ENCODE measurements at places on chromosomes 3 and 15.

- DNase-seq: no peak
These were observed 5.9 kb downstream of the SOX2 start for GRCh38 chr3:181717549-181718171.

DNA sequence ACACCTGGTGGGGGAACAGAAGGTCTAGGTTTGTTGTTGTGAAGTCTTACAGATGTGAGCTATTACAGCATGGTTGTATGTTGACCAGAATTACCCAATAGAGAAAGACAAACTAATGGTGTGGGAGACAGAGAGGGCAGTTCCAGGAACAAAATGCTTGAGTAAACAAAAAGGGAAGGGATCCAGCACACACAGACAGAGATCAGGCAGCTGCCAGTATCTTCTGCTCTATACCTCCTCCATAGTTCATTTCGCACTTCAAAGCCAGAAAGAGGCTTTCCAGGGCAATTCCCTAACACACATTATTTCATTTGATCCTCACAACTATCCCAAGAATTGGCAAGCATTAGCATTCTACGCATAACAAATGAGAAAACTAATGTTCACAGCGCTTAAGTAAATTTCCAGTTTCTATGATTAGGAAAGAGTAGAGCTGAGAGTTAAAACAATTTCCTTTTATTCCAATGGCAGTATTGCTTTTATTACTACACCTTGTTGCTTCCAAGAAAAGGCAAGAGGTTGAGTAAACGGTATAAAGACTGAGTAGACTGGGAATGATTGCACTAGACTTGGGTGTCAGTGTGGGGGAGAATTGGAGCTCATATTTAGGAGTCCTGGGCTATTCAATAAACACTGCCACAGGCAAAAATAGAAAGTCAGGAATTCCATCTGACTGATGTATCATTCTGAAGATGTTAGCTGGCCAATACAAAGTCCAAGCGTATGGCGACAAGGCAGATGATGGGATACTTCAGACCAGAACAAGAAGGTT, 39.7 kb upstream of the ZNF280D start:
- DNase-seq: no peak

DNA sequence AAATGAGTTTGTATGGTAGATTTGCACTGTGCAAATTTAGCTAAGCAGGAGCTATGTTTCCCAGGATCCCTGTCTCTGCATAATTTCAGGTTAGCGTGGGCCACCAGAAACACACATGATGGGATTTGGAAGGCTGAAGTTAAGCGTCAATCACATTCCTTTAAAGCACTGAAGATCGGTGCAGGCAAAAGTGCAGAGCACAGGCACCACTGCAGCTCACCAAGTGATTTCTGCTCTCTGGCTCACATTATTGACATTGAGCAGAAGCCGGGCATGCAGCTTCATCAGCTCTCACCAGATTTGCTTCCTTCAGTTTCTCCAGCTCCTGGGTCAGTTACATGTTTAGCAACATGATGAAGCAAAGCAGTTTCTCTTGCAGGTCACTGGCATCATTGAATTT, 256.4 kb upstream of the TGFBR2 start:
- no peak for DNase-seq

DNA sequence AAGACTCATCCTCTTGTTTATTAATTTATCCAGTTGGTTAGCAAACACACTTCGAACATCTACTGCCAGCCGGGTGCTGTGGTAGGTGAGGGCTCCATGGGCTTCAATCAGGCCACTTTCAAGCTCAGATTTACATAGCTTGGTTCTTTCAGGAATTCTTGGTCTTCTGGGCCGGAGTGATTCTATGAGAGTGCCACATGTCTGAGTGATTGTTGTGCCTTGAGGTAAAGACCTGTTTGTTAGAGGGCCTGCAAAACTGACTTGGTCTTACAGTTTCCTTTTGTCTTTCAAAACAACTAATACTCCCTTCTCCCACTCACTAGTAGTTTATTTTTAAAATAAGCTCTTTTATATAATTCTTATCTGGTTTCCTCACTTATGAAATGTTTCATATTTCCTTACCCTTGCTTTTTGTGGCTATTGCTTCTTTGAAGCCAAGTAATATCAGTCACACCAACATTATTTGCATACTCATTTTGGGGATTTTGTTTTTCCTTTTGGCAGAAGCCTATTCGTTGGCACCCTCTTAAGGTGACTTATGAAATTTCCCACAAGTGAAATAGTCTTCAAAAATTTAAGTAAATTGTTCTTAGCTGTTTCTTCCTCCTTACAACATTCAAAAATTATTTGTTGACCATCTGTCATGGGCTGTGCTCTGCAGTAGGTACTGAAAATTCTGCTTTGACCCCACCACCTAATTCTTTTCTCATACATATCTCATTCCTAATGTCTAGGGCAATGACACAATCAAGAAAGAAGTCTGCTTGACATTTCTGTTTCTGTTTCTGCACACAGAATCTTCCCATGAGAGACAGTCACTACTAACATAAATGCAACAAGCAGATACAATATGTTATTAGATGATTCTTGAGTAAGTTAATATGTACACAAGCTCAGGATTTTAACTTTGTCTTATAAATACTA, 120.2 kb downstream of the LRRC28 start:
- no peak for DNase-seq

DNA sequence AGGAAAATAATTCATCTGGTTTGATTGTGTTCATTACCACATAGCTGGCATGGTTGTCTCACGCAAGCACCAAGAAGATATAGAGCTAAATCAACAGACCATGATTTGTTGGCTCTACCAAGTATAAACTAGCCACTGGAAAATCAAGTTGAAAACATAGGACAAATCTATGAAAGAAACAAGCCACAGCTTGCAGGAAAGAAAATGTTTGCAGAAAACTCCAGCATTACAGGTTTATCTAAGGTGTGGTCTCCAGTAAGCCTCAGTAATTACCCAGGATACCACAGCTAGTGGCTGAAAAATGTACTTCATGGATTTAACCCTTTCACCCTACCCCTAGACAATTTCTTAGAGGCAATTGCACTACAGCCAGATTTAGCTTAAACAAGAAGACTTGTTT, 340.6 kb downstream of the SOX2 start:
- DNase-seq: no peak

- no peak for DNase-seq
These were observed 17.8 kb downstream of the CRTC3 start for GRCh38 chr15:90547540-90547939.

- DNase-seq: no peak
These were observed 196.3 kb downstream of the FNDC3B start for GRCh38 chr3:172235698-172236097.

DNA sequence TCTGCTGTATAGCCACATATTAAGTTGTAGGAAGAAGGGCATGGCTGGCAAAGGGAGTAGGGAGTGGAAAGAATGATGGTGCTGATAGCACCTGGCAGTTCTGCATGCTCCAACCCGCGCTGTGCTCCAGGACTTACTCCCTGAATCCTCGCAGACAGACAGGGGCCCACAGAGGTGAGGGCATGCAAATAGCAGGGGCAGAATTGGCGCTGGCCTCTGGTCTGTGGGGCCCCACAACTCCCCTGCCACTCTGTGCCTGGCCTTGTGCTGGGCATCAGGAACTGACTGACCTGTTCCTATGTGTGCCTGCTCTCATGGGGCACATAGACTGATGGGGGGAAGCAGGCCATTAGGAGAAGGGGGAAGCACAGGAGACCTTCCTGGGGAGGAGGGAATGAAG, 20.9 kb downstream of the HDAC11 start:
- DNase-seq: no peak

DNA sequence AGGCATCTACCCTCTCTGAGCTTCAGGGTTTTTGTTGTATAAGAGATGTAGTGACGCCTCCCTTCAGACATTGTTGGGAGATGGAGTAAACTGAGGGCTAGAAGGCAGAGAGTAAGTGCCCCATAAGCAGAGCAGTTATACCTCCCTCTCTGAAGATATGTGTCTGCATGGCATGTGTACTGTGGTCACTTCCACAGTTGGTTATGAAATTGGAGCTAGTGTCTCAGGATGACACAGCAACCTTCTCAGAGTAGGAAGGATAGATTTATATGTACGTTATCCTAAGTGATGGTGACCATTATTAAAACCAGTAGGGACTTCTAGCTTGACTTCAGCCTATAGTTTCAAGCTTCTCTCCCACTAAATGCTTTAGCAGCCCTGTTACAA, 17.9 kb downstream of the PXK start:
- DNase-seq: no peak

DNA sequence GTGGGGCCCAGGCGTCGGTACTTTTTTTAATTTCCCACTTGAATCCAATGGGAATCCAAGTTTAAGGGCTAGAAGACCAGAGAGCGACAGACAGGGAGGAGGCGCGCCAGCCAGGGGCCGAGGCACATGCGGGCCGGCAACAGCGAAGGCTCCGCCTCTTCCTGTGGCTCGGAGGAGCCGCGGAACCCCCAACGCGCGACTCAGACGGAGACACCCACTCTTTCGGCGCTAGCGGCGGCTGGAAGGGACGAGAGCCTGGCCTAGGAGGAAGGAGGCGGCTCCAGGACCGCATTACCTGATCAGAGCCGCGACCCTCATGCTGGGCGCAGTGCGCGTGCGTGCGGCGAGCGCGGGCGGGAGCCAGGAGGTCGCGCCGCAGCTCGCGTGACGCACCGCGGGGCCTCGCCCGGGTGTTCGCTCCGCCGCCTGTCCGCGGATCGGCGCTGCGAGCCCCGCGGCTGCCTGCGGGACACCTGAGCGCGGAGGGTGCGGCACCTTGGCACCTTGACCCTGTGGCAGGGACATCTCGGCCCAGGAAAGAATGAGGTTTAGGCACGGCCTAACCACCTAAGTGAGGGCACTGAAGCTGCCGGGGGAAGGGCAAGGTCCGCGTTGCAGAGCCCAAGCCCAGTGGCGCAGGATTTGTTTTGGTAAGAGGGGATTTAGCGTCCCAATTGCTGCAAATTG, at the start of gene DPH6:
DPH6 (minus strand) TSS at position 342 of the 687 bp plus-strand sequence; CDS start at position 318, 24 bp downstream.
- DNase-seq: peak; percentile 63

DNA sequence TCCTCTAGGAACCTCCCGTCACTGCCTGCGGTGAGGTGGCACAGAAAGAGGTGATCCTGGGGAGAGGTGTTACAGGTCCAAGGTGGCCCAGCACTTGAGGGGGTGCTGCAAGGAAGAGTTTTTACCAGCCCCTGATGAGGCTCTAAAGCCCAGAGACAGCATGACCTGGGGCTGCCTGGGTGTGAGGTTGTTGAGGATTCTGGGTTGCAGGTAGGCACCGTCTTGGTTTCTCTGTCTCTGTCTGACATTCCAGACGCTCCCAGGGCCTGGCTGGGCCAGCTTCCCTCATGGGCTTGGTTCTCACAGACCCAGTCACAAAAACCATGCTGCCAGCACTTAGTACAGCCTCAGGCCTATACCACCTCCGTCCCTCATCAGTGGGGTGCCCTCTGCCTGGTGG, 31.1 kb downstream of the DNAJB8 start:
- no peak for DNase-seq

DNA sequence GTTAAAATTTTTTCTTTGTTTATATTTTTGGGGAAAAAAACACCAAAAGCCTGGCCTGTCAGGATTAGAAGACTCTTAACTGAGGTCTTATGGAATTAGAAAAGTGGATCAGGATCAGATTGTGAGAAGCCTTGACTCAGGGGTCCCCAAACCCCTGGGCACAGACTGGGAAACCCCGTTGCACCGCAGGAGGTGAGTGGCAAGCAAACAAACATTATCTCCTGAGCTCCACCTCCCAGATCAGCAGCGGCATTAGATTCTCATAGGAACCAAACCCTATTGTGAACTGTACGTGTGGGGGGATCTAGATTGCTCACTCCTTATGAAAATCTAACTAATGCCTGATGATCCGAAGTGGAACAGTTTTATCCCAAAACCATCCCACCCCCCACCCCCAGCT, 117.2 kb downstream of the TCF12 start:
- no peak for DNase-seq

DNA sequence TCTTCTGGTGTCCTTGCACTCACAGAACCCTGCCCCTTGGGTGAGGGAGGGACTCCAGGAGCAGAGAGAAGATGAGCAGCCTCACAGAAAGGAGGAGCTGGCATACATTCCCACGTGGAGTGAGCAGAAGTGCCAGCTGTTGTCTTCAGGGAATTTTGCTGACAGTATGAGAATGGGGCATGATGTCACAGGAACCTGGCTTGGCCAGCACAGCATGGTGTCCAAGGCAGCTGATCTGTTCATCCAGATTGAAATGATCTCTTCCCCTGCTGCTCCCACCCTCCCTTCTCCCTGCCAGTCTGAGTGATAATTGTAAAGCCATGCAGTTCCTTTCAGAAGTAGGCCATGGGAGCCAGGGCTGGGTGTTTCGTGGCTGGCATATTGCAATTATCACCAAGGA, 53.3 kb downstream of the GJD2 start:
- no peak for DNase-seq

DNA sequence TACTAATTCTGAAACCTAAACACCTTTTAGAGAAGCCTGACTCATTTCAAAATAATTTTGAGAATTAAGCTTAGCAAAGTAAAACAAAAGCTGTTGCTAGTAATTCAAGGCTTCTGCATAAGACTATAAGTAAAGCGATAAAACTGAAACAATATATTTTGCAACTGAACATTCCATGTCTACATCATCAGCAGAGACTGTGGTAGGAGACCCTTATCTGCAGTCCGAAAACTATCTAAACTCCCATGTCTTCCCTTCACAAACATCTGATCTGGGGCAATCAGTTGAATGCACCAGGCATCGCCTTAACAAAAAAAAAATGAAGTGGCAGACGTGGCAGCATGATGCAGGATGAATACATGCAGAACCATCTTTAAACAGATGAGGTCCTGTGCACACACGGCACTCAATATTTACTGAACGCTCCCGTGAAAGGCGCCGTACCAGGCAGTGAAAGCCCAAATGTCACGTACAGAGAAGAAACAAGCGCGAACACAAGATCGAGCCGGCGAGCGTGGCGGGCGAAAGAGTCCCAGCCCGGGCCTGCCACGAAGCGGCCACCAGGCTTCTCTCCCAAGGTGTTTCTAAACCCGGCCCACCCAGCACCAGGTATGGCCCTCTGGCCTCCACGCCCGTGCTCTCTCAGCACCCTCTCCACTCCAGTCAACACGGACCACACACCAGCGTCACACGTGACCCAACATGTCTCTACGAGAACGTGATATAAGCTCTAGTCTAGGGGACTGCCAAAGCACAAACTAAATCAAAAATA, 63.0 kb downstream of the CHSY1 start:
- no peak for DNase-seq

- DNase-seq: peak; percentile 86
These were observed 182.6 kb upstream of the ROPN1 start for GRCh38 chr3:124174476-124174875.

- no peak for DNase-seq
These were observed 55.7 kb upstream of the CP start for GRCh38 chr3:149277331-149277813.

DNA sequence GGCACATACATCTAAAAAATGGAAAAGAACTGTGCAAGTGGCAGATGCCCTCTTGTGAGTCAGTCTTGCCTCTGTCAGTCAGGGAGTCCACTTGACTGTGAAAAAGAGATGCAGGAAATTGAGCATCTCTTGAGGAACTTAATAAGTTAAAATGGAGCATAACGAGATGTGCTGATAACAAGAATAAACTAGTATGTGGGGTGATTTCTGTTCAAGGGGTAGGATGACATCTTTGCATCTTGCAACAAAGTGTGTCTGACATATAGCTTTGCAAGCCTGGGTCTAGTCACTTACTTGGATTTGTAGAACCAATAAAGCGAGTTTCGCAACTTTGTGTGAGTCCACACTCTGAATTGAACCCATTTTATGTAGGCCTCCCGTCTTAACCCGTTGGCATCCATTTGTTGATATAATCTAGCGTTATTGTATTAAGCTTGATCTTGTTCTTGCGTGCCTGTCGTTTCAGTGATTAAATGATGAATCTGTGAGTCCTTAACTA, 2.2 kb downstream of the USP3 start:
- DNase-seq: no peak
